A549 (cell line): ENCODE measurements at places on chromosomes 11 and 22.

- no peak for DNase-seq
Measured at GRCh38 chr11:60831501-60832079, 10.3 kb upstream of the CCDC86 start.

DNA sequence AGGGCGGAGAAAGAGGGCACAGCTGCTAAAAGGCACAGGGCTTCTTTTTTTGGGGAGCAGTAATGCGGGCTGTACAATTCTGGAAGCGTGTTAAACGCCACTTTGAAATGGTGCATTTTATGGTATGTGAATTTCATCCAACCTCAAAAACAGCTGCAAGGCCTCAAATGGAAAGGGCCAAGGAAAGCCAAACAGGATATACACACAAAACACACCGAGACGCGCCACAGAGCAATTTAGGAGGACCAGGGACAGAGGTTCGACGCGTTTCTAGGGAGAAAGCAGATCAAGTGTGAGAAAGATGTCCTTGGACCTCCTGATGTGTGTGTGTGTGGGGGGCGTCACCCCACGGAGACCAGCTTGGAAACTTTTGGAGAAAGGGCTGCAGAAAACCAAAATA, 31.1 kb downstream of the TSPAN4 start:
- no peak for DNase-seq

- no peak for DNase-seq
Measured at GRCh38 chr11:112361396-112361795, 100.7 kb upstream of the PLET1 start.

DNA sequence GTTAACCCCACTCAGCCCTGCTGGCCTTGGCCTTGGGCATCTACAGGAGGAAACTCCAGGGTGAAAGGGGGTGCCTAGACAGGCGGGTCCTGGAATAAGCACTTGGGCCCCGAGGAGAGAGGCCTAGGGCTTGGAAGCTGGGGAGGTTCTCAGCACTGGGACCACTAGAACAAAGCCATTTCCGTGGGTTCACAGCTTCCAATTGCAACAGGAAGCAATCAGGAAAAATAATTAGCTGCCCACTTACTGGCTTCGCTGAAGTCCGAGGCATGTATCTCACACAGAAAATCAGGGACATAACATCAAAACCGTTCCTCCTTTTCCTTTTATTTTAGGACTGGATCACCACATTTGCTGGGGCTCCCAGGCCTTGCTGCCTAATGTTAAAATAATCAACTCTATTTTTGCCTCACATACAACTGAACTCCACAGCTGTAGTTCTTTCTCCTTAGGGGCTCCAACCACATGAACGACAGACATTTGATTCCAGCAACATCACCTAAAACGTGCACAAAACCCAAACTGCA, 161.1 kb upstream of the GRK3 start:
- DNase-seq: no peak

DNA sequence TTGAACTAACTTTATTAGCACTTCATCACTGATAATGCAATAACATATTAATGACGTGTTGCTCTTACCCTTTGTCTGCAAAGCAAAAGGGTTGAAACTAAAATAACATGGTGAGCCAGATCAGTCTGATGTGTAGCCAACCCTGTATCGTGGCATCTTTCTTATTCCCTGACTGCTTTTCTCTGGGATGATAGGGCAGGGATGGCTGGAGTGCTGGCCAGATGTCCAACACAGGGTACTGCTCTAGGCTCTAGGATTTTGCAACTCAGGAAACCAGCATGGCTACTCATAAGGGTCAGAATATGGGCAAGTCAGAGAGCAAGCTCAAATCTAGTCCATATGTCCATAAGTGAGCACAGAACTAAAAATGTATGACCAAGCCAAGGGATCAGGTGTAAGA, 129.1 kb downstream of the SLC17A6 start:
- no peak for DNase-seq

DNA sequence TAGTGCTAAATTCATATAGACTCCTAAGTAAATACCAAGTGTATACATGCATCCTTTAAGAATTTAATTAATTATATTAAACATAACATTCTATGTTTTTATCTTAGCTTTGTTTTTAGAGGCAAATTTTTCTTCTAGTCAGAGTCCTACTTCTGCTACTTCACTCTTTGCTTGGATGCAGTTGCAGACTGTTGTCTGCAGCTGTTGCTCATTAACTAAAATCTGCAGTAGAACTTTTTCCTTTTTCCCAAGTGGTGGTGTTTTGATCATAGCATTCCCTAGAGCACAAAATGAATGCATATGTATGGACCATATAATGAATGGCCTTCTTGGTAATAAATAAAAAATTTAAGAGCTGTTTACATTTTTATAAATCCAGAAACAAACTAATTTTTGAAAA, 198.3 kb downstream of the CASP12 start:
- no peak for DNase-seq

DNA sequence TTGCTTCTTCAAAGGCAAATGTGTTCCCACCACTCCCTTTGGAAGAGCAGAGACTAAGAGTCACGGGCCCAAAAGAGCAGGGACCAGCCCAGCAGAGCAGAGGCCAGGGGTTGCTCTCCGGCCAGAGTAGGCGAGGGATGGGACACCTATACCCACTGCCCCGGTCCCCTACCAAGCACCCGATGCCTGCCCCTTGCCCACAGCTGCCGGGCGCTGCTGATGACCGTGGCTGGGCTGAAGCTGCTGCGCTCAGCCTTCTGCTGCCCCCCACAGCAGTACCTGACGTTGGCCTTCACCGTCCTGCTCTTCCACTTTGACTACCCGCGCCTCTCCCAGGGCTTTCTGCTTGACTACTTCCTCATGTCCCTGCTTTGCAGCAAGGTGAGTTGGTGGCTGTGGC, 10.7 kb upstream of the SIPA1 start:
- no peak for DNase-seq

DNA sequence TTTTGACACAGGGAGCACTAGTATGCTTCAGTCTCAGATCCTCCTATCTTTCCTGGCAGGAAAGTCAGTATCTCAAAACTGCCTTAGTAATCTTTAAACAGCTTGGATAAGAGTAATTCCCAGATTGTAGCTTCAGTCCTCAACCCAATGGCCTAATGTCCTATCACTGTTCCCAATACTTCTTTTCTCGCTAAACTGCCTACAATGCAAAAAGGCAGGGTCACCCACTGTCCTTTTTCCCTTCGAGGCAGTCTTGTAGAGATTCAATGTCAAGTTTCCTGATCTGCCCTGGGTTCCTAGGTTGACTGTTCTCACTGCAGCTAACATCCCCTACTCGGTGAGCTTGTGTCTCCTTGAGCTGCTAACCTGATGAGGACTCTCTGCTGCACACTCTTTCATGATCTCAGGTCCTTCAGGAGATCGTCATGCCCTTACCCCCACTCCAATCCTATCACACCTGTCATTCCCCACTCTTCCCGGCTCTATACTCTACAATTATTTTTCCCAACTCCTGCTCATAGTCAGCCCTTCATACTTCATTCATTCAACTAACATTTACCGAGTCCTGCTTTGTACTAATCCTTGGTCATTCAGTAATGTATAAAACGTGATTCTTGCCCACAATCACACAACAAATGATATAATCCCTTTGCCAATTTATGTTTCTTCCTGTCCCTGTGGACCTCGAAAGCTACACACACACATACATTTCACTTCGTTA, 904 bp downstream of the C2CD3 start:
- DNase-seq: no peak

GRCh38 chr22:32622004-32622743, 147.6 kb downstream of the FBXO7 start:
- no peak for DNase-seq

GRCh38 chr11:101584655-101585054, 848 bp upstream of the TRPC6 start:
- DNase-seq: no peak

- no peak for DNase-seq
Measured at GRCh38 chr22:40094485-40094884, 83.2 kb upstream of the TNRC6B start.
